ENCODE measurements at places on chromosomes 6 and 20.

DNA sequence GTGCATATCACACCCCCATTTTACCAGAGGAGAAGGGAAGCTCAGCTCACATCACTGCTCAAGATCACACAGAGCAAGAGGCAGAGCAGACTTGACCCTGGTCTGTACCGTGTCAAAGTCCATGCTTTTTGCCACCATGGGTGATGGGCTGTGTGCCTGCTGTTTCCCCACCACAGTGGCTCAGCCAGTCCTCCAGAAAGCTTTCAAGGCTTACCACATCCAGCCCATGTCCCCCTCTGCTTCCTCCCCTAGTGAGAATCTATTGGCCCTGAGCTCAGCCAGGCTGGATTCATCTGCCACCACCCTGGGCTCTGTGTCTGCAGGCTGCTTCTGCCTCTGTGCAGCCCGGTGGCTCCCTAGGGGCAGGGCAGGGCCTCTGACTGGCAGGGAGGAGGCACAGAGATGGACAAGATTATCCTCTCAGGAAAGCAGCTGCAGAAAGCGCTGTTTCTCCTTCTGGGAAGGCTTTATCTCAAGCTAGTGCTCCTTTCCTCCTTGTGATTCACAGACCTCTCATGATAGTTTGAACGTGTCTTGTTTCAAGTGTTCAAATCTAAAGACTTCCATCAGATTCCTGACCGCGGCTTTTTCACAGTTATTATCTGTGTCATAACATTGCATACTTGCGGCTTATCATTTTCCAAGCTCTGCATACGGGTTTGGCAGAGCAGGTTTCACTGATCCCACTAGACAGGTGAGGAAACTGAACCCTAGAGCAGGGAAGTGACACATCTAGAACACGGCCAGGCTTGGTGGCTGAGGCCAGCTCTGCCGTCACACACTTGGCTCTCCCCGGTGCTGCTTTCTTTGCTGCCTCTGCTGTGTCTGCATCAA, 37.4 kb downstream of the VEGFA start:
- DNase-seq, result no peak

DNA sequence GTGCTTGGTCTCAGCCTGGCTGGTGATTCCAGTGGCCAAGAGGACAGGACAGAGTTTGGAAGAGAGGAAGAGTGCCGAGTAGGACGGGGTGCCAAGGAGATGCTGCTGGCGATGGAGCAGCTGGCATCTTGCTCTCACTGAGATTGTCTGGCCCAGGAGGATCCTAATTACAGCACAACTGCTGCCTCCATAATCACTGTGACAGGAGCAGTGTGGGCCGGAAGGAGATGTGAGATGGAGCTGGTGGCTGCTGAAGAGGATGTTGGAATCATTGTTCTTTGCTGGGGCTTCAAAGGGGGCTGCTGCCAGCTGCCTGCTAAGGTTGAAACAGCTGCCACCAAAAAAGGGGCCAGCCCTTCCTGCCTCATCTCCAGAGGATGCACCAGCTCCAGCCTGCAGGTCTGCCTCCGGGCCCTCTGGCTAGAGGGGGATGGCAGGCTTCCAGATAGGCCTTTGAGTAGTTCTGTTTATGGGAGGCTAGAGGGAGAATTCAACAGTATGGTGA, 214.4 kb downstream of the RNF144B start:
- no peak for DNase-seq

GRCh38 chr20:3996399-3996798, 19.0 kb downstream of the RNF24 start:
- no peak for DNase-seq

GRCh38 chr20:34268851-34269636, 27.8 kb downstream of the ASIP start:
- no peak for DNase-seq

- no peak for DNase-seq
Measured at GRCh38 chr6:123848347-123848746, 44.7 kb downstream of the NKAIN2 start.

GRCh38 chr6:38168699-38169098, 349.2 kb downstream of the ZFAND3 start:
- no peak for DNase-seq

DNA sequence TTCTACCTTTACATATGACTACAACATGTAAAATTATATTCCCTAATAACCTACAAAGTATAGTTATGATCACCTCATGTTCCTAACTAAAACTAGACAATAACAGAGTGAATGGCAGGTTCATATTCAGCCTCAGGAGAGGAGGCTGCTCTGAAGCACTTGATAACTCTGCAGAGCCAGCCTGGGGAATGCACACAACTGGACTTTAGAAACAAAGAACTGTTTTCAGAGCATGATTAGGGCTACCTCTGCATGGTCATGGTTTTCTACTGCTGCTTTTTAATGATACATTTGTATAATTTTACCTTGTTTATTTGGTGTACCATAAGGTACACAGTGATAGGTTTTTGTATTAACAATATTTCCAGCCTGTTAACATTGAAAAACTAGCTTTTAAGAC, 50.3 kb downstream of the TRPC4AP start:
- no peak for DNase-seq

DNA sequence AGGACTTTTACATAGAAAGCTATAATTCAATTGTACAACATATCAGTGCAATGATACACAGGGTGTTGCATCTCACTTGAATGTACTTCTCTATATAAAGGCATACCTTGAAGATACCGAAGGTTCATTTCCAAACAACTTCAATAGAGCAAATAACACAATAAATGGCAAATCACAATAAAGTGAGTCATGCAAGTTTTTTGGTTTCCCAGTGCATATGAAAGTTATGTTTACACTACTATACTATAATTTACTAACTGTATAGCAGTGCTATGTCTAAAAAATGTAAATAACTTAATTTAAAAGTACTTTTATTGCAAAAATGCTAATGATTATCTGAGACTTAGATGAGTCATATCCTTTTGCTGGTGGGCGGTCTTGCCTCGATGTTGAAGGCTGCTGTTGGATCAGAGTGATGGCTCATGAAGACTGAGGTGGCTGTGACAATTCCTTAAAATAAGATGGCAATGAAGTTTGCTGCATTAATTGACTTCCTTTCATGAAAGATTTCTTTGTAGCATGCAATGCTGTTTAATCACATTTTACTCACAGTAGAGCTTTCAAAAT, 188.8 kb downstream of the TASP1 start:
- no peak for DNase-seq

DNA sequence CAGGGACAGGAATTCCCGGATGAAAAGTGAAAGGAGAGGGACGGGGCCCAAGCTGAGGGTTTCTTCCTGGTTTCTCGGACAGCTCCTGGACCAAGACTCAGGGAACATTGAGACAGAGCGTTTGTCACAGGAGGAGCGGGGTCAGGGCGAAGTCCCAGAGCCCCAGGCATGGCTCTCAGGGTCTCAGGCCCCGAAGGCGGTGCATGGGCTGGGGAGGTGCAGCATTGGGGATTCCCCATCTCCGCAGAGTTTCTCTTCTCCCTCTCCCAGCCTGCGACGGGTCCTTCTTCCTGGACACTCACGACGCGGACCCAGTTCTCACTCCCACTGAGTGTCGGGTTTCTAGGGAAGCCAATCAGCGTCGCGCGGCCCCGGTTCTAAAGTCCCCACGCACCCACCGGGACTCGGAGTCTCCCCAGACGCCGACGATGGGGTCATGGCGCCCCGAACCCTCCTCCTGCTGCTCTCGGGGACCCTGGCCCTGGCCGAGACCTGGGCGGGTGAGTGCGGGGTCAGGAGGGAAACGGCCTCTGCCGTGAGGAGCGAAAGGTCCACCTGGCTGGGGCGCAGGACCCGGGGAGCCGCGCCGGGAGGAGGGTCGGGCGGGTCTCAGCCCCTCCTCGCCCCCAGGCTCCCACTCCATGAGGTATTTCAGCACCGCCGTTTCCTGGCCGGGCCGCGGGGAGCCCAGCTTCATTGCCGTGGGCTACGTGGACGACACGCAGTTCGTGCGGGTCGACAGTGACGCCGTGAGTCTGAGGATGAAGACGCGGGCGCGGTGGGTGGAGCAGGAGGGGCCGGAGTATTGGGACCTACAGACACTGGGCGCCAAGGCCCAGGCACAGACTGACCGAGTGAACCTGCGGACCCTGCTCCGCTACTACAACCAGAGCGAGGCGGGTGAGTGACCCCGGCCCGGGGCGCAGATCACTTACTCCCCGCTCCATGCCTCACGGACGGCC, 54.6 kb upstream of the POLR1H start:
- no peak for DNase-seq

DNA sequence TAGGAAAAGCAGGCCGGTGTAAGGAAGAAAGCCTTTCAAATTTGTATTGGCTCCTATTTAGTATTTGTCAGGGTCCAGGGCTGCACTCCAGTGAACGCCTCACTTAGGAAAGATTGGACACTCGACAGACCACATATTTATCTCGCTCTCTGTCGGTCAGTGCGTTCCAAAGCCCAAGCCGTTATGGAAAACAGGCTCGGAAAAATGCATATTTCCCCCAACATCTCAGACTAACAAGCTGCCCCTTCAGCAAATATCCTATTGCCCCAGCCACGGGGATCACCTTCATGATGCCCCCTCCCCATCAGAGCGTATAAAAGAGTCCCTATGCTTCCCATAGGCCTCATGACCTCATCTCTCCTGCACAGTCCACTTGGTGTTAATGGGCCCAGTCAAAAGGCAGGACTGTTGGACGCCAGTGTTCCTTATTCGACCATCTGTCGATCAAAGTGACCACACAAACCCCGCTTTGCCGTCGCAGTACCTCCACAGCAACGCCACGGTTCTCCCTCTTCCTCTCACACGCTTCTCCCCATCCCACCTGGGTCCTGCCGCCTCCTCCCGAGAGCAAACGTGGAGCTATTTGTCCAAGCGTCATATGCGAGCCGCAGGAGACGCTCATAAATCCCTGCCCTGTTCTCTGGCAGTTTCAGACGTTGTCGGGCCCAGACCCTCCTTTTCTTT, 63.3 kb downstream of the NPEPL1 start:
- DNase-seq, result no peak

- no peak for DNase-seq
Measured at GRCh38 chr6:32133786-32134185, 3.7 kb upstream of the FKBPL start.

GRCh38 chr20:50540620-50541605, 30.7 kb downstream of the PTPN1 start:
- no peak for DNase-seq

DNA sequence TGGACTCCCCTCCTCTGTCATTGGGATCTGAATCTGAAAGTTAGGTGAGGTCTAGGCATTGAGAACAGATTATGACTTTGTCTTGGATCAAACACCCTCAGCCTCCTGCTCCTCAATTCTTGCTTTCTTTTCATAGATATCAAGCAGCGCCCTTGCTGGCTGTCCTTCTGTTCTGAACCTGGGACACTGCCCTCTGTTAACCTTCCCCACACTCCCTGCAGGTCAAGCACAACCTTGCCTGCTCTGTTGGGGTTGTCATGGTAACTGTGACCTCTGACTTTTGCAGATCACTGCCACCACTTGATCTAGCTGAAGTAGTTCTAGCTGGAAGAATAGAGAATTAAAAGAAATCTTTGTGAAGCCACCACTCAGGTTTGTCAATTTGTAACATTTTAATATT, 16.4 kb upstream of the MICA start:
- no peak for DNase-seq

- no peak for DNase-seq
Measured at GRCh38 chr20:45892049-45892825, 1.1 kb downstream of the CTSA start.

DNA sequence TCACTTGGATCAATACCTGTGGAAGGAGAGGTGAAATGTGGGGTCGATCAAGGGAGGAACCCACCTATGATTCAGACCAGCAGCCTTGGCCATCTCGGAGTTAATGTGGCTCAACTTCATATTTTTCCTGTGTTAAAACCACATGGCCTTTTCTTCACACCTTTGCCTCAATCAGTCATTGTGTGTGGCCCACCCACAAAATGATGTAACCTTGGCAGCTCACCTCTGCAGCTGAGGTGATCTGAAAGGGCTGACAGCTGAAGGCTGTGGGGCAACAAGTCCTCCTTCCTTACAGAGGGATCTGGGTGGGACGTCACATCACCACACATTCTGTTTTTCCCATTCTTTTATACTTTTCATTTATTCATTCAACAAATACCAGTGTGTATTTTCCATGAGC, 357.1 kb upstream of the HSF2 start:
- no peak for DNase-seq

DNA sequence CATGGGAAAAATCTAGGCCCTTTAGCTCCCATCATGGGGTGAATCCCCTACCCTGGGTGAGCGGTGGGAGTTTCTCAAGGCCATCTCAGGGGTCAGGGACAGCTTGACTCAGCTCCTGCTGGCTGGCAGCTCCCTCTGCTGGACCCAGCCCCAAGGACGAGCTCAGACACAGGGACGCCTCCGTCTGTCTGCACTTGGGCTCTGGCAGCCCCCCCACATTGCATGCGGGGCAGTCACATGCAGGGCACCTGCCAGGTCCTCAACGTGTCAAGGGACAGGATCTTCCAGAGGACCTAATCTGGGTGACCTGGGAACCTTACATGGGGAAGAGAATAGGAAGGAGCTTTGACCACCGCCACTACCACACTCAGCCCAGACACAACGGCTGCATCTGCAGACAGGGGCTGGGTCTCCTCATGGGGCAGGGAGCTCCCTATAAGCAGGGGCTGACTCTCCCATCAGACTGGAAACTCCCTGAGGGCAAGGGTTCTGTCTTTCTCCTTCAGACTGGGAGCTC, 173.4 kb downstream of the MRPL14 start:
- DNase-seq, result no peak

GRCh38 chr6:39953076-39953618, 18.9 kb upstream of the MOCS1 start:
- no peak for DNase-seq

- no peak for DNase-seq
Measured at GRCh38 chr6:152268846-152269442, 368.2 kb downstream of the SYNE1 start.

DNA sequence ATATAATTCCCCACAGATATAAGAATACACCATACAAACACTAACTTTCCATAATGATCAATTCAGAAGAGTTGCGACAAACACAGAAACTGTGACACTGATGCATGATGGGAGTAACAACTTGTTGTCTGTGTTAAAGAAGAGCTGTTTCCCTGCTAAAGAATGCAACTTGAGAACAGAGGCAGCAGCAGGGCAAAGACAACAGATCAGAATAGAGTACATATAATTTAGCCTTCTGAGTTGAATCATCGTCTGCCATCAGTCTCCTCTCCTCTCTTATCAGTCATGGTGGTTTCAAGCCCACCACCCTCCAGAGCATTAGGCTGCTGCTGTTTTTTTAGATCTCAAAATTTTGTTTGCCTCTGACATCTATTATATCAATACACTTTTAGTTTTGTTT, 280.4 kb downstream of the UBE3D start:
- DNase-seq, result no peak

Measured in SIG-M5 (cell line).